ENCODE measurements at places on chromosomes 7 and 10.
A peak's percentile ranks its signal among the peaks of the same experiment; 100 is the strongest.

GRCh38 chr7:136654406-136654805 lies 214.0 kb upstream of the CHRM2 start:
- peak; percentile 6 for DNase-seq

DNA sequence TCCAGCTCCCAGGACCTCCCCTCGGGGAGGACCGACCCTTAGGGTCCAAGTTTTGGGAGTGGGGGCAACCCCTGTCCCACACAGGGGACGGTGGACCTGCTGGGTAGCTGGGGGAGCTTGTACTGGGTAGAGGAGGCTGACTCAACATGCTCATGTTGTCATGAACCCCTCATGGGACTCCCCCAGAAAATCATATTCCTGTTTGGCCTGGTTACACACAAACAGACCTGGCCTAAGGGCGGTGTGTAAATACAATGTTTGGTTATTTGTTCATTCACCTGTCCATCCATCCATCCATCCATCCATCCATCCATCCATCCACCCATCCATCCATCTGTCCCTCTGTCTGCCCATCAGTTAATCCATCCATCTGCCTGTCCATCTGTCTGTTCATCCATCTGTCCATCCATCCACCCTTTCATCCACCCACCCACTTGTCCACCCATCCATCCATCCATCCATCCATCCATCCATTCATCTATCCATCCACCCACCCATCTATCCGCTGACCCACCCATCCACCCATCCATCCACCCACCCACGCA lies 92.9 kb downstream of the DNAJB6 start:
- no peak for DNase-seq

DNA sequence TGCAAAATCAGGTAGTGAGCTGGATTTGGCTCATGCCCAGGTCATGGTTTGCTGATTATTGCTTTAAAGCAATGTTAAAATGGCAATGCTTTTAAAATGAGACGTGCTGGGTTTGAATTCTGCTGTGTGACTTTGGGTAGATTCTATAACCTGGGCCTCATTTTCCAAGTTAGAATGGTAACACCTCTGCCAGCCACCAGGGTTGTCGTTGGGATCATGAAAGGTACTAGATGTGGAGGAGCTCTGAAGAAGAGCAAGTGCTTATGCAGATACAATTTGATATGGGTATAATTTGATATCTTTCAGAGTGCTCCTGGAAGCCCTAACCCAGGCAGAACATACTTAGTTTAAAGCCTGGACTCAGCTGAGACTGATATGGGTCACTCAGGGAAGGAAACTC lies 60.0 kb downstream of the EVX1 start:
- DNase-seq: no peak

DNA sequence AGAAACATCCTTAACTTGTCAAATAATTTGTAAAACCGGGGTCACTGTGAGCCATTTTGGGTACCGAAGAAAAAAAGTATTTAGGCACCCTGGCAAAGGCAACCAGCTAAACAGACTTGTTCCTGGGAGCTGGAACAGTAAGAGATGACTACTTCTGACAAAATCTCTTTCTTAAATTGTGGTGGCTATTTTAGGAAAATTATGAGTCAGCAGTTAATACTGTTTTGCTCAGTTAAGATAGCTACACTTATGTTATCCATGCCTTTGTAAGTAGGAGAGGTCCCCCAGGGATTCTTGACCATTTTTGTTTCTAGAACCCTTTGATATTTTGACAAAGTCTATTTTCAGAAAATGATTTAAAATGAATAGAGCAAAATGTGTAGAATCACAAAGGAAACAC lies 68.7 kb downstream of the TAX1BP1 start:
- DNase-seq: peak; percentile 76

DNA sequence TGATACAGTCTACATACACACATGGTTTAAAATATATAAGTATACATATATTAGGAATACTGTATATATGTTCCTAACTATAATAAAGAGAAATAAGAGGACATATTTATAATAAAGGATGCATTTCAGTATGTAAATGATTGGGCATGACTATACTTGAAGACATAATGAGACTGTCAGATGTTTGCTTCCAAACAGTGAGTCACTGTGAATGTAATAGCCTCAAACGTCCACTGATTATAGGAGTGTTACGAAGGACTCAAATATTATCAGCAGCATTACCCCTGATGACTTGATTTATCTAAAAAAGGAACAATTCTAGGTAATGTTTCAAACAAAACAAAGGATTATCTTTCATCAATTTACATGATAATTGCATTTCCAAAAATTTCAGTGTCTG lies 39.9 kb upstream of the NRBF2 start:
- no peak for DNase-seq

DNA sequence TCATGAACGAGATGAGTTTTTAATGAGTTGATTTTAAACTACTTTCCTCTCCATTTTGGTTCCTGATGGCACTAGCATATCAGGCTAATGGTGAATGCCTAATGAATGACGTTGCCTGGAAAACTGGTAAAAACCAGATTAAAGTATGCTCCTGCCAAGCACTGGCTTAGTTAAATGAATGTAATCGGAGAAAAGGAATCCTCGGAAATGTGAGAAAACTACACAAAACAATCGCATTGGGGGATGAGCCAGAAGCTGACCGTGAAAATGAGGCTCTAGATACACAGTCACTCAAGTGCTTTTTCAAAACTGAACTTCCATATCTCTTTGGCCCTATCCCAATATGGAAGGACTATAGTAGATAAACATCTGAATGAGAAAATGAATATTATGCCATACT lies 153.8 kb upstream of the COL1A2 start:
- DNase-seq: peak; percentile 28

DNA sequence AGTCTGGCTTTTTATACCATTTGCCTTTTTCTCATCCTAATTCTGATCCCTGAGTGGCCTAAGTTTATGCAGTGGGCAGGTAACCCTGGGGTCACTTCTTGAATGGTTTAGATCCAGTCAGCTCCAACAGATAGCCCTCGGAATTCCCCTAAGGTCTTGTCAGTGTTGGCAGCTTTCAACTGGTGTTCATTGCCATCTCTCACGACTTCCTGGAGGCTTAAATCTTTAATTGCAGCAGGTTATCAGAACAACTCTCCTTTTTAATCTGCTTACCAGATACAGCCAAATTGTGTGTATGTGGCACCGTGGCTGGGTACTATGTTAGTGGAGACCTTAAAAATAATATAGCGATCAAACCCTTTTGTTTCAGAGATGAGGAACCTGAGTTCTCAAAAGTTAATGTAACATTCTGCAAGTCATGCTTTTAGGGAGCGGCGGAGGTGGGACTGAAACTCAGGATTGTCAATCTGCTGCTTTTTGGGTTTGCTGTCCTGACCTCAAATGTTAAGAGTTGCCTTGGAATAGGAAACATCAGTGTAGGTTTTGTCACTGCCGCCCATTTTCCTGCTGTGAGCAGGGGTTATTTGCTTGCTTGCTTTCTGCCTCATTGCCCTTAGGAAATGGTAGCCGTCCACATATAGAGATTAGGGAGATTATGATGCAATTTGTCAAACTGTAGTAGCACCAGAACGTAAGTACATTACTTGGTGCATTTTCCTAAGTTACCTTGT lies 818 bp downstream of the DLD start:
- no peak for DNase-seq

DNA sequence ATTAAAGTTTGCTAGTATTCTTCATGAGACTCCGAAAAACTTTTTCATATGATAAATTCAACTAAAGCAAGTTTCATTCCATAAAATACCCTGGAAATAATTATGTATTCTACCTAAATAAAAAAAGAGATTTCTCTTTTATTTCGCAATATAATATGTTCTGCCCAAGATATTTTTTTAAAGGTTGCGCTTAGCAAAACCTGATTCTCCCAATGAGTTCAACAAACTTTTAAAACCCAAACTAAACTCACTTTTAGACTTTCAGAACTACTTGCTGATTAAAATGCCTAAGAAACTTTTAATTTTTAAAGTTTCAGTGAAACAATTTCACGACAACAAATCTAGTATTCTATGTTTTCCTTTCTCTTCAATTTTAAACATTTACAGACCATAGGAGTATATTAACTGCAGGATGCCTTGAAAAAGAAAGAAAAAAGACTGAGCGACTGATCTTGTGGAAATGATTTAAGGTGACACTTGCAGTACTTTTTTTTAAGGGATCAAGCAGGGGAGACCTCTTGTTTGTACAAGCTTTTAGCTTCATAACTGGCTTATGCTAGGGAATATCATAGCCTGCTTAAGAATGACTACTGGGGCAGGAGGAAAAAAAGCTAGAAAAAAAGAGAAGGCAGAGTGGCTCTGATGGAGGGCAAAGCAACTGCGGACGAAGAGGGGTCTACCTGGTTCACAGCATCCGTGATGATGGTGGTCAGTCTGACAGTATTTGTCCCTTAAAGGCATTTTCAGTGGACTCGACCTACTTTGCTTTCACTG lies 1.5 kb downstream of the ZNF800 start:
- no peak for DNase-seq

GRCh38 chr7:134366481-134366880 lies 49.8 kb upstream of the SLC35B4 start:
- no peak for DNase-seq

- no peak for DNase-seq
Measured at GRCh38 chr10:1669433-1669832, 67.9 kb downstream of the ADARB2 start.

- DNase-seq: no peak
Measured at GRCh38 chr7:149104749-149105148, 14.2 kb upstream of the ZNF786 start.

GRCh38 chr10:71161425-71161824 lies 50.9 kb upstream of the UNC5B start:
- DNase-seq: peak; percentile 13

GRCh38 chr10:101704331-101704730 lies 9.4 kb upstream of the FBXW4 start:
- DNase-seq: no peak

GRCh38 chr10:24751716-24752115 lies 28.0 kb upstream of the ARHGAP21 start:
- DNase-seq: no peak

GRCh38 chr10:71984126-71984808 lies 20.1 kb downstream of the CHST3 start:
- no peak for DNase-seq

DNA sequence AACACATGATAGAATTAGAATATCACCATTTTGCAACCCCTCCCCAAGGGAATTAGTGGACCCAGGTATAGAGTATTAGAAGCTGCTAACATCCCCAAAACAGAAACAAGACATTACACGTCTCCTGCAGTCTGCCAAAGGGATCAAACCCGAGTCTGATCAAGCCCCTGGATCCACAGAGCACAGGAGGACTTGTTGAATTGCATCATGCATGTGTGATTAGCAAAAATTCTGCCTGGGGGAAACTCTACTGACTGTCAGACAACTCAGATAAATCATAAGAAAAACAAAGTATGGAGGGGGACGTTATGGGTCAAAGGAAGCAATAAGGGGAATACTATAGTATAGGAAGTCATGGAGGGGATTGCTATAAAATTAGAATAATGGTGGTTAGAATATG lies 116.8 kb upstream of the FGFR2 start:
- no peak for DNase-seq

DNA sequence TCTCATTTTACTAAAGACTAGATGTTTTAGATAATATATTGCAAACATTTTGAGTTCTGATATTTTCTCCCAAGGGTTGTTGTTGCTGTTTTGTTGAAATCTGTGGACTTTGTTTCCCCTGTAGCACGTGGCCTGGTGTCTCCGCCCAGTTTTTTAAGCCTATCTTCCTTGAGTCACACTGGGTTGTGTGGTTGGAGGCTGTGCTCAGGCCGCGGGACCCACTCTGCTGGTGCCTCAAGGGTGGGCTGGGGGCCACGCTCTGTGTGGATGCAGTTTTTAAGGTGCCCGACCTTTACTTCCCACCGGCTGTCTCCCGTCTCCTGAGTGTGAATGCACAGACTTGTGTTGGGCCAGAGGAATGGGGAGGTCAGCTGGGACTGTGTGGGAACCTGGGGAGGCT lies 4.2 kb upstream of the PRAP1 start:
- DNase-seq: no peak

GRCh38 chr10:99941942-99942820 lies 67.6 kb downstream of the DNMBP start:
- peak; percentile 88 for DNase-seq

GRCh38 chr10:123526356-123527064 lies 139.6 kb upstream of the GPR26 start:
- no peak for DNase-seq

DNA sequence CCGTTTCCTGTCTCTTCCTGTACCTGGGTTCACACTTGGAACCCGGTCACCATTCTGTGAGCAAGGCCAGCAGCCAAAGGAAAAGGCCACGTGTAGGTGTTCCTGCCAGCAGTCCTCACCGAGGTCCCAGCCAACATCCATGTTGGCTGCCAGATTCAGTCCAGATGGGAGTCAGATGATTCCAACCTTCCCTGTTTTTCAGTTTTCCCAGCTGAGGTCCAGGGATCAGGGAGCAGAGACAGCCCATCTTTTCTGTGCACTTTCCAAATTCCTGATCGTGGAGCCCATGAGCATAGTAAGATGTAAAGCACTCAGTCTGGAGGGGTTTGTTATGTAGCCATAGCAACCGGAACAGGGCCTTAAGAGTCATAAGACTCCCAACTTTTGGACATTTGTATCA lies 3.9 kb upstream of the PVRIG start:
- peak; percentile 15 for DNase-seq

GRCh38 chr10:28139138-28139537 lies 140.3 kb upstream of the ODAD2 start:
- peak; percentile 44 for DNase-seq
